Retinal pigment epithelial cell (primary cell): ENCODE measurements at places on chromosomes 11 and 22.

GRCh38 chr11:121555121-121555520, 102.4 kb upstream of the SORL1-AS1 start:
- DNase-seq: no peak

GRCh38 chr22:25923914-25924313, 181.9 kb downstream of the MYO18B start:
- DNase-seq: no peak

DNA sequence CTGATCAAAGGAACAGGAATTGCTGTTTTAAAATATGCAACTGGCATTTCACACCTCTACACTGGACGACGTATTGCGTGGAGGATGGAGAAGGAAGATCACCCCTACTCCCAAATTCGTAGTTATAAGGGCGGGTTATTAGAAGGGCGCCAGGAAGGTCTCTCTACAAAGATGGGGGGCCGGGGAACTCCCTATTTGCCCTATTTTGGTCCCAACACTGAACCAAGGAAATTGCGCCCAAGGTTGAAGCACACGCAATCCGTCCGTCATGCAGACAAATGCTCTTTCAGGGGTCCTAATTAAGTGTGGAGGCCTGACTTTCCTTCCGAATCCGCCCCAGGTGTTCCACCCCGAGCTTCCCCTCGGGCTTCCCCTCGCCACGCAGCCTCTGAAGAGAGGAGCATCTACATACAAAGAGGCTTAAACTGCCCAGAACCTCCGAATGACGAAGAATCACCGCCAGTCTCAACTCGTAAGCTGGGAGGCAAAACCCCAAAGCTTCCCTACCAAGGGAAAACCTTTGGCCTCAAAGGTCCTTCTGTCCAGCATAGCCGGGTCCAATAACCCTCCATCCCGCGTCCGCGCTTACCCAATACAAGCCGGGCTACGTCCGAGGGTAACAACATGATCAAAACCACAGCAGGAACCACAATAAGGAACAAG, 396 bp downstream of the NPAT start:
- DNase-seq: no peak

- no peak for DNase-seq
Observed at GRCh38 chr11:49995565-49995964, 13.2 kb upstream of the OR4C12 start.

- no peak for DNase-seq
Observed at GRCh38 chr11:23973244-23973643, 523.6 kb upstream of the LUZP2 start.

DNA sequence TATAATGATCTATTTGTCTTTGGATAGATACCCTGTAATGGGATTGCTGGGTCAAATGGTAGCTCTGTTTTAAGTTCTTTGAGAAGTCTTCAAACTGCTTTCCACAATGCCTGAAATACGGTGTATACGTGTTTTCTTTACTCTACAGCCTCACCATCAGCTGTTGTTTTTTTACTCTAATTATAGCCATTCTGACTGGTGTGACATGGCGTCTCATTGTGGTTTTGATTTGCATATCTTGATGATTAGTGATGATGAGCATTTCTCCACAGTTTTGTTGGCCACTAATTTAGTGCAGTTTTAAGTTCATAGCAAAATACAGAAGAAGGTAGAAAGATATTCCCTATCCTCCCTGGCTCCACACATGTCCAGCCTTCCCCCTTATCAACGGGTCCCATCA, 26.3 kb upstream of the VPREB1 start:
- DNase-seq: no peak

DNA sequence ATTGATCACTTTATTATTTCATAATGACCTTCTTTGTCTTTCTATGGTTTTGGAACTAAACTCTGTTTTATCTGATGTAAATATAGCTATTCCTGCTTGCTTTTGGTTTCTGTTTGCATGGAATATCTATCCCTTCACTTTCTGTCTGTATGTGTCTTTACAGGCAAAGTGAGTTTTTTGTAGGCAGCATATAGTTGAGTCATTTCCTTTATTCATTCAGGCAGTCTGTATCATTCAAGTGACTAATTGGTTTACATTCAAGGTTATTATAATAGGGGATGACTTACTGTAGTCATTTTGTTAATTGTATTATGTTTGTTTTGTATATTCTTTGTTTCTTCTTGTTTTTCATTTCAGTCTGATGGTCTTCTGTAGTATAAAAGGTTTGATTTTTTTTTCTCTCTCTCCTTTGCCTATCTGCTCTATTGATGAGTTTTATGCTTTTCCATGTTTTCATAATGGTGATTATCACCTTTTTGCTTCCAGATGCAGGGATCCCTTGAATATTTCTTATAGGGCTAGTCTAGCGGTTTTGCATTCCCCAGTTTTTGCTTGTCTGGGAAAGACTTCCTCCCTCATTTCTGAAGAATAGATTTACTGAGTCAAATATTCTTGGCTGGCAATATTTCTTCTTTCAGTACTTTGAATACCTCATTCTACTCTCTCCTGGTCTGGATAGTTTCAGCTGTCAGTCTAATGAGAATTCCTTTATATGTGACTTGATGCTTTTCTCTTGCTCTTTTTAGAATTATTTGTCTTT, 50.4 kb downstream of the GDPD4 start:
- DNase-seq: no peak

DNA sequence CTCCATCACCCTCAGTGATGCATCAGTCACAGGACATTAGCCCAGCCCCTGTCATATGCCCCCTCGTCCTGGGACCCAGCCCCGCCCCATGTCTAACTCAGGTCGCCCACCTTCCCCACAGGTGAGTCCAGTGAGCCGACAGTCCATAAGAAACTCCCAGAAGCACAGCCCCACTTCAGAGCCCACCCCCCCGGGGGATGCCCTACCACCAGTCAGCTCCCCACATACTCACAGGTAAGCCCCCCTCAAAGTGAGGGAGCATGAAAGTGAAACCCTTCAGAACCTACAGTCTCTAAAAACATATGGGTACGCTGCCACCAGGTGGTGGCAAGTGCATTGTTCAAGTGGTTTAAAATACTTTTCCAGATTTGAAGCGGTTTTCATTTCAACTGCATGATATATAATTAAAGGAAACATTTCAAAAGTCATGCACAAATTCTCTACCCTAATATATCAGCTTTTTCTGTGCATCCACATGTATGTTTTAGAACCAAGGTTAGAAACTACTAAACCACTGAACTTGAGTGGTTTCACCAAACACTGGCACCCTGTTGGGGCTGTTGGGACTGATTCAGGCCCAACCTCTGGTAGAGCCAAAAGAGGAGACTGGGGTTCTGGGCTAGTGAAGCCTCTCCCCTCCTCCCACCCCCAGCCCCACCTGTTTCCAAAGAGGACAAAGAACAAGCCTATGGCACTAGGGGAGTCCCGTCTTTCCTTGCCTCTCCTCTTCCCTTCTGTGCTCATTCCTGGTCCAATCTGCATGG, 17.3 kb downstream of the EPS8L2 start:
- no peak for DNase-seq

GRCh38 chr11:567629-568292, 7.0 kb downstream of the RASSF7 start:
- DNase-seq: no peak

GRCh38 chr11:67311556-67312082, 8.3 kb downstream of the SSH3 start:
- no peak for DNase-seq

GRCh38 chr11:118634431-118635236, 27.2 kb downstream of the PHLDB1 start:
- DNase-seq: peak; percentile 31

- no peak for DNase-seq
Observed at GRCh38 chr11:50187220-50187619, 154.5 kb downstream of the OR4C45 start.

- DNase-seq: no peak
Observed at GRCh38 chr11:16912692-16913111, 101.5 kb downstream of the PLEKHA7 start.

- no peak for DNase-seq
Observed at GRCh38 chr11:67270256-67271204, 4.3 kb downstream of the GRK2 start.

- no peak for DNase-seq
Observed at GRCh38 chr22:48445113-48445827, 1382.4 kb downstream of the BRD1 start.

DNA sequence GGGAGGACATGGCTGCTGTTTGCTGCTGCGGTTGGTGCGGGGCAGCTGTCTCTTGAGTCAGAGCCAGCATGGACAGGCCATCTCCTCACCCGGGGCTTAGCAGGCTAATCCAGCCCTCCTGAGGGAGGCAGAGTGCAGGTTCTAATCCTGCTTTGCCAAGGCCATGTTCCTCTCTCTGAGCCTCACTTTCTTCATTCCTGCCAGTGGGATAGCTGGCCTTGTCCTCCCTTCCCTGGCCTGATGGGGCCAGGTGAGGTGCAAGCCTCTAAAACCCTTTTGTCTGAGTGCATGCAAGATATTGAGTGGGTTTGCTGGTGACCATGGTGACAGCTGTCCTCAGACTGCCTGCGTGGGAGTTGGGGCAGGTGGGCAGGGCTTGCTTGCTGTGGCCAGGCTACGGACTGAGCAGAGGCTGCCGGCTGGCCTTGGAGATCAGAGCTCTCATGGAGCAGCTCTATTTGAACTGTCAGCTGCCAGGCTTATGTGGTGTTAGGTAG, 3.6 kb downstream of the USP35 start:
- DNase-seq: no peak

- DNase-seq: no peak
Observed at GRCh38 chr22:37000676-37001534, 18.3 kb downstream of the TST start.

DNA sequence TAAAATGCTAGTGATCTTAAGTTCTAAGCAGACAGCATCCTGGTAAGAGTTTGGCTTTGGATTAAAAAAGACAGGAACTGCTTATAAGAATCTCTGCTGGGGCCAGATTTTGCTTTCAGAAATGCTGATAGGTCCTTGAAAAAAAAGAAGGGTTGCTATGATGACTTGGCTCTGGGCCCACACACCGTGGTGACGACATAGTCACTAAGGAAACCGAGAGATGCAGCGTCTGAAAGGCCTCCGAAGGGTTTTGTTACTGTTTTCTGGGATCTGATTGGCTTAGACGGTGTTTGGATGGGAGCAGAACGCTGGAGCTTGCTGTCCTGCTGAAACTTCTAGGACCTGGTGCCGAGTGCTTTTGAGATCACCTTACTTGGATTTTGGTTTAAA, 8.4 kb downstream of the FAM118A start:
- DNase-seq: peak; percentile 67

GRCh38 chr11:33435216-33435615, 178.0 kb downstream of the HIPK3 start:
- no peak for DNase-seq

DNA sequence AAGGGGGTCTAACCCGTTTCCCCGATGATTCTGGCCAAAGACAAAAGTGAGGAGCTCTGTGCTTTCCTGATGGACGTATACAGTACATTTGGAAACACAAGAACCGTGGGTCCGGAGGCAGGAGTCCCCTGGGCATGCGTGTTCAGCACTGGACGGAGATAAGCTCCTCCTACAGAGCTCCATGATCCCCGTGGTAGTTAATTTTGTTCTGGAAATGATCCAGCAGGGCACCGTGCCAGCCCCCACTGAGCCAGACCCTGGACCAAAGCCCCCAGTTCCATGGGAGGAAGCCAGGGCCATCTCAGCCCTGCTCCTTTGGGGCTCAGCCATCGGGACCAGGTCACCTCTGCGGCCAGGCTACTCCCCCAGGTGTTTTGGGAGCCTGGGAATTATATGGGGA, 83.3 kb downstream of the TRMU start:
- no peak for DNase-seq

DNA sequence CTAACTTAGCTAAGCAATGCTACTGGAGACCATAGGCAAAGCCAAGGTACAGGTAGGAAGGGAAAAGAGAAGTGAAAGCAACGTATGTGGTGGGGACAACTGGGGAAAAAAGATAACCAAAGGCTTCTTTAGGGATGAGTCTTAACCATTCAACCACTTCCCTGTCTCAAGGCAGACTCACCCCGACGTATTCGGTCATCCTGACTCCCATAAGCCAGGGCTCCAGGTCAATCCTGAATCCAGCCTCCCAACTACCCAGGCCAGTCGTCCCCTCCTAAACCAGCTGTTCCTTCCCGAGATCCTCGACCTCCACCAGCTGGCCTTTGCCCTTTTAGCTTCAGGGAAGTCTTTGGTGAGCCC, 330 bp downstream of the ACP2 start:
- no peak for DNase-seq

DNA sequence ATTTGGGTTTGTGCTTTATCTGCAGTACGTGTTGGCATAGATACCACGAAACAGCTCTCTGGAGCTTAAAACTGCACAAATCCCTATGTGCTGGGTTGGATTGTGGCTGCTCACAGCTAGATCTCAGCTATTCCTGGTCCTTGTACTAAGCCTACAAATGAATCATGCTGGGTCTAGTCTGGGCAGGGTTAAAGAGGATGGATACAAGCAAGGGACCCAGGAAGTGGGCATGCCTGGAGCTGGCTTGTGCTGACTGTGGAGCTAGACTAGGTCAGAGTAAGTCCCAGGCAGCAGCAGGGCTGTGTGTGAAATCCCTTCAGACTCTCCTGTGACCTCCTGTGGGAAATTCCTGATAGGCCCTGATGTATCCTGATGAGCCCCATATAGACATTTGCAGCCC, 3.9 kb upstream of the E2F8 start:
- peak; percentile 48 for DNase-seq

GRCh38 chr22:48850658-48851287, 976.9 kb downstream of the BRD1 start:
- DNase-seq: no peak

GRCh38 chr22:31933816-31934482, 10.4 kb upstream of the YWHAH start:
- no peak for DNase-seq

- no peak for DNase-seq
Observed at GRCh38 chr11:85767246-85767945, 43.5 kb downstream of the SYTL2 start.

DNA sequence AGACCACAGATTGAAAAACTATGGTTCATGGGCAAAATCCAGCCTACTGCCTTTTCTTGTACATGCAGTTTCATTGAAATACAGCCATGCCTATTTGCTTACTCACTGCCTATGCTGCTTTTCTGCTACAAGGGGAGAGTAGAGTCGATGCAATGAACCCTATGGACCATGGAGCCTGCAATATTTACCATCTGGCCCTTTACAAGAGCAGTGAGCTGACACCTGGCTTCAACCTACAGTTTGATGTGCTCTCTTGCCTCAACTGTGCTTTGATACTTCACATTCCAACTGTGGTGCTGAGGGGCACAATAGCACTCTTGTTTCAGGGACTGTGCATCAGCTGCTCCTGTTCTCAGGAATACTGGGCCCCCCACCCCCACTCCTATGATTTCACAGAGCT, 239.5 kb upstream of the SORL1-AS1 start:
- DNase-seq: no peak

DNA sequence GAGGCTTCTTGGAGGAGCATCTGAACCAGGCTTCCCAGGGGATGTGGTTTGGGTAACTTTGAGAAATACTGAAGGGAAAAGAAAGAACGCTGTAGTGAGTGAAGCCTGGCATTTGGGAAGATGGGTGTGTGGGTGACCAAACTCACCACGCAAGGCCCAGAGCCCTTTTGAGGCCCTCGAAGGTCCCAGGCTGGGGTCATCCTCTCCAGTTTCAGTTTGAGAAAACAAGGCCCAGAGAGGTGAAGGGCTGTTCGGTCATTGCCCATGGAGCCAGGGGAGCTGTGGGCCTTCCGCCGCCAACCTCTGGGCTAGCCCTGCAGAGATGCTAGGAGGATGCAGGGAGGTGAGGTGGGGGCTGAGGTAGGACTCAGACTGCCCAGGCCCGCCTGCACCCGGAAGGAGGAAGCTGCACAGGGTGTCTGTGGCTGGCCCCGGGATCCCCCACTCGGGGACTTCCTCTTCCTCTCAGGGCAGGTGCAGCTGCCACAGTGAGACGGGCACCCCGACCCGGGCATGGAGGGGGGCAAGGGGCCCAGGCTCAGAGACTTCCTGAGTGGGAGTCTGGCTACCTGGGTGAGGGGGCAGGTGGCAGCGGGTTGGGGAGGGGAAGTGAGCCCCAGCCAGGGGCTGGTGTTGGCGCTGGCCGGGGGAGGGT, at the start of gene CCDC88B:
TSS of gene CCDC88B (plus strand) at position 451 of the 655 bp plus-strand sequence. CDS start at position 514, 63 bp downstream.
- DNase-seq: no peak
